ENCODE measurements at places on chromosomes 12 and 14. TPM values are rescaled to one million over a fixed set of nuclear protein-coding genes. Genes with fewer than 3 reads are reported as not detected.
A peak's percentile ranks its signal among the peaks of the same experiment; 100 is the strongest.

The VDR gene
- total RNA-seq = 9.5 TPM

The MCRS1 gene
- total RNA-seq = 91.9 TPM

The CMTM5 gene
- total RNA-seq = not detected

The FGF6 gene
- not detected for total RNA-seq

The SLC25A29 gene
- 38.7 TPM for total RNA-seq

DNA sequence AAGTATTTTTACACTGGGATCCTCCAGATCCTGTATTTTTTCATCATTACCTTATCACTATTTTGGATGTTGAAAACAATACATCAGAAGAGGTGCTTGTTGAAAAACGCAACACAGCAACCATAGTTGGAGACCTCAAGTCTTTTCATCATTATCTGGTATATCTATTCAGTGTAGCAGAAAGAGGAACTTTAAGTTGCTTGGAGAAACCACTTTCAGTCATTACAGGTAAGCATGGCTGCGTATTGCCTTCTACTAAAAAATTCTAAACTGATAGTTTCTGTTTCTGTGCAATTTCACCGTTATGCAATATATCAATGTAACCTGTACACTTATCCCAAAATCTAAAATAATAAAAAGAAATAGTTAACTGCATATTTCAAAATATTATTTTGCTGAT, 32.2 kb upstream of the PTPRQ start:
- no peak overlapping the region for H3K27ac ChIP-seq
- no peaks in the 10 kb centered on the region for H3K36me3 ChIP-seq
- DNase-seq = no peak
- H3K4me1 ChIP-seq = no peaks in the 10 kb centered on the region
- peaks cover 7% of the 10 kb centered on the region for H3K27me3 ChIP-seq
- H3K4me3 ChIP-seq = no peak overlapping the region

DNA sequence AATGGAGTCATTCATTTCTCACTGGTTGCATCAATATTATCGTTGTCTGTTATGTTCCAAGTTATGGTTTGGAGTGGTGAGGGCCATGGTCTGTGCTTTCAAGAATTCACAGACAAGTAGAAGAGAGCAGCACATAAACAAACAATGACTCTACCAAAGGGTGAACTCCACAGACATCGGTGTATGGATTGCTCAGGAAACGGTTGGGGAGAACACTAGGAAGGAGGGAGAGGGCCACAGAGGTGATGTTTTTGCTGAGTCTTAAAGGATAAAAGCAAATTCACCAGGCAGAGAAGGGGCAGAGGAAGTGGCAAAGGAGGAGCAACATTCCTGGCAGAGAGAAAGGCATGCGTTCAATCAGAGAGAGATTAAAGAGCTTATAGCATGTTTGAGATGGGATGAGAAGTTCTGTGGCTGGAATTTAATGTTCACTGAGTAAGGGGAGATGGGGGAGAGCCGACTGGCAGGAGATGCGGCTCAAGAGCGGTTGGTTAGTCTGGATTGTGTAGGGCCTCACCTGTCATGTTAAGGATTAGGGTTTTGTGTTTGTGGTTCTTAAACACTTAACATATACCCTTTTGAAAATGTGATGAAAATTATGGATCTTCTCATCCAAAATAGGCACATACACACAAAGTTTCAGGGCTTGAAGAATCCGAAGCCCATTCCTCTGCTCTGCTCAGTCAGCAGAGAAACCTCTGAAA, 42.3 kb upstream of the FRMD6 start:
- no peaks in the 10 kb centered on the region for H3K4me1 ChIP-seq
- no peak overlapping the region for H3K4me3 ChIP-seq
- H3K27me3 ChIP-seq = no peaks in the 10 kb centered on the region
- H3K27ac ChIP-seq = no peak overlapping the region

GRCh38 chr12:117714203-117714602, 254.6 kb downstream of the KSR2 start:
- no peak for DNase-seq
- H3K27ac ChIP-seq = no peak overlapping the region
- no peaks in the 10 kb centered on the region for H3K27me3 ChIP-seq
- no peak overlapping the region for H3K4me3 ChIP-seq

DNA sequence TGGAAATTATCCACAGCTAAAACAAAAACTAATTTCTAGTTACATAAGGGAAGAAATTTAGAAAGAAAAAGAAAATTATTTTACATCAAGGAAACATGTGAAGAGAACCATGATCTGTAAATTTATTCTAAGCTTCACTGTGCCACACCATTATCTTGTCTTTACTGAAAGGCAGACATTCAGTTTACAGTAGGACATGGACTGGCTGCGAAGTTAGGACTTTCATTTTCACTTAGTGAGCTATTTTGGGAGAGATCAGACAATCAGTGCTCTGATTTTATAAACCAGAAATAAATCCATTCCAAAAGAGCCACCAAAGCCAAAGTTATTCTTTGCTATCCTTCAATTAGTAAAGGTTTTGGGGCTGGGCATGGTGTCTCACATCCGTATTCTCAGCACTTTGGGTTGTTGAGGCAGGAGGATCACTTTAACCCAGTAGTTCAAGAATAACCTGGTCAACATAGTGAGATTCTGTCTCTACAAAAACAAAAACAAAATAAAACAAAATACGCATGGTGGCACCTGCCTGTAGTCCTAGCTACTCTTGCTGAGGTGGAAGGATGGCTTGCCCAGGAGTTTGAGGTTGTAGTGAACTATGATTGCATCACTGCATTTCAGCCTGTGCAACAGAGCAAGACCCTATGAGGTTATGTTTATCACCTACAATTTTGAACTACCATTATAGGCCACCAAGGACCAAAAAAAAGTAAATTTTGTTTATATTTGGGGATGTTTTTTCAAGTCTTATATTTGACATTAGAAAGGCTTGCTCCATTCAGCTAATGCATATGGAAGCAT, 1084.8 kb upstream of the ATXN7L3B start:
- no peak overlapping the region for H3K27ac ChIP-seq
- no peak for DNase-seq
- no peaks in the 10 kb centered on the region for H3K4me1 ChIP-seq
- H3K4me3 ChIP-seq = no peak overlapping the region
- no peaks in the 10 kb centered on the region for H3K27me3 ChIP-seq

- H3K27me3 ChIP-seq = no peaks in the 10 kb centered on the region
- H3K4me1 ChIP-seq = no peaks in the 10 kb centered on the region
- no peak overlapping the region for H3K27ac ChIP-seq
Measured at GRCh38 chr12:94717108-94717507, 66.8 kb upstream of the TMCC3 start.

DNA sequence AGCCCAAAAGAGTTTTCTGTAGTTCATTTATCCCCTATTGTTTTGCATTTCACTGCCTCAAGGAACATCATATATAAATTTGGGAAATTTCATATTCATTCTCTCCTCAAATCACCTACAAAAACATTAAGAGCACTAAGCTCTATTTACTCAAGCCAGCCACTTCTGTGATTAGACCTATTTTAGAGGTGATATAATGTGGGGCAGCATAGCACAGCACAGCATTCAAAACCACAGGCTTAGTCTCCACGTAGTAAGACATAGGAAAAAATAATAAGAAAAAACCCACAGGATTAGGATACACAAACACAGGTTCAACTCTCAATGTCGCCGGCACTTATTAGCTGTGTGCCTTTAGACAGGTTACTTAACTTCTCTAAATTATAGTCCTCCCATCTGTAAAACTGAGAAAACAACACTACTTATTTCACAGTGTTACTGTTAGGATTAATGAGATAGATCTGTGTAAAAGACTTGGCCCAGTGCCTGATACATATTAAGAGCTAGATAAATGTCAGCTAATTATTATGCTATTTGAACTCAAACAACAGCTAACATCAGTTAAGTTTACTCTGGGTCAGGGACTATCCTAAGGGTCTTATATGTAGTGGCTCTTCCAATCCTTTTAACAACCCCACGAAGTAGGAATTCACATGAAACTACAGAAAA, 20.3 kb downstream of the DCAF5 start:
- no peak overlapping the region for H3K27ac ChIP-seq
- no peak for DNase-seq
- H3K4me3 ChIP-seq = no peak overlapping the region
- H3K36me3 ChIP-seq = no peaks in the 10 kb centered on the region
- H3K27me3 ChIP-seq = no peaks in the 10 kb centered on the region

- peaks cover 30% of the 10 kb centered on the region for H3K27me3 ChIP-seq
- peak; percentile 24 for DNase-seq
- no peak overlapping the region for H3K4me3 ChIP-seq
- H3K36me3 ChIP-seq = no peaks in the 10 kb centered on the region
- no peak overlapping the region for H3K27ac ChIP-seq
Measured at GRCh38 chr12:9925705-9926393, 6.3 kb downstream of the CLEC2A start.

DNA sequence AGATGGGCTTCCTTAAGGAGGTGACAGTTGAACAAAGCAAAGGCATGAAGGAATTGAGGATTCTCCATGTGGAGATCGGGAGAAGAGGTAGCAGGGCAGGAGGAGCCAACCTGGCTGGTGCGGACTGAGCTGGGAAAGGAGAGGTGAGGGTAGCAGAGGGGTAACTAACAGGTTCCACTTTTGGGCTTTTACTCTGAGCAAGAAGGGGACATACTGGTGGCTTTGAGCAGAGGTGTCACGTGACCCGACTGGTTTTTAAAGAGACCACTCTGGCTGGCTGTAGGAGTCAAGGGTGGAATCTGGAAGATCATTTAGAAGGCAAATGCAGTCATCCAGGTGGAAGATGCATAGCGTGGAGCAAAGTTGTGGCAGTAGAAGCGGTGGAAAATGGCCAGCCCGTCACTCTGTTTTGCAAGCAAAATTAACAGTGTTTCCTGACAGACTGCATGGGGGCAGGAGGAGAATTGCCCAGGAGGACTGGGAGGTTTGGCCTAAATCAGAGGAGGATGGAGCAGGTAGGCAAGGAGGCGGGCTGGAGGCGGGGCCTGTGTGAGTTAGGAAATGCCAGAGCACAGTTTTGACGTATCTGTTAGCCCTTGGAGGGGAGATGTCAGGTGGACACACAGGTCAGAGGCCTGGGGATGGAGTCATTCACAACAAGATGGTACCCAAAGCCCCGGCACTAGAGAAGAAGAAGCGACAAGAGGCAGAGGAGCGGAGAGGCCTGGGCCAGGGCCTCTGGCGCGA, 156.3 kb upstream of the FKBP4 start:
- H3K4me1 ChIP-seq = peaks cover 35% of the 10 kb centered on the region
- no peak overlapping the region for H3K4me3 ChIP-seq
- H3K27me3 ChIP-seq = no peaks in the 10 kb centered on the region
- no peaks in the 10 kb centered on the region for H3K36me3 ChIP-seq
- no peak for DNase-seq

Measured in HCT116 (cell line).